ENCODE measurements at places on chromosomes 11 and 22.

- DNase-seq, result no peak
Measured at GRCh38 chr11:117584056-117584830, 212.8 kb downstream of the DSCAML1 start.

DNA sequence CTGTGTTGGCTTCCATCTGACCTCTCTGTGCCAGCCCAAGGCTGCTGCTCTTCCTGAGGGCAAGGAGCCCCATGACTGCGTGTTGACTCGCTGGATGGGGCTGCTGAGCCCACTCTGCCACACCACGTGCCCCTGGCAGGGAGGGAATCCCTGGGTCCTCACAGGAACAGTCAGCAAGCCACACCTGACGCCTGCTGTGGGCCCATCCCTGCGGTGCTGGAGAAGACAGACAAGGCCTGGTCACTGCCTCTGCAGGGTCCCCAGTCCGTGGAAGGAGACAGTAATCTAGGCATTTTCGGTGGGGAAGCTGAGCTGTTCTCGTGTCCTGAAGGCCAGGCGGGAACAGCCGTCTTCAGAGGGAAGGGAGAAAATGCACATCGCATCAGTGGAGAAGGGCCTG lies 10.6 kb upstream of the PPP6R3 start:
- no peak for DNase-seq

GRCh38 chr22:17368554-17369438 lies 464 bp upstream of the CECR2 start:
- no peak for DNase-seq

DNA sequence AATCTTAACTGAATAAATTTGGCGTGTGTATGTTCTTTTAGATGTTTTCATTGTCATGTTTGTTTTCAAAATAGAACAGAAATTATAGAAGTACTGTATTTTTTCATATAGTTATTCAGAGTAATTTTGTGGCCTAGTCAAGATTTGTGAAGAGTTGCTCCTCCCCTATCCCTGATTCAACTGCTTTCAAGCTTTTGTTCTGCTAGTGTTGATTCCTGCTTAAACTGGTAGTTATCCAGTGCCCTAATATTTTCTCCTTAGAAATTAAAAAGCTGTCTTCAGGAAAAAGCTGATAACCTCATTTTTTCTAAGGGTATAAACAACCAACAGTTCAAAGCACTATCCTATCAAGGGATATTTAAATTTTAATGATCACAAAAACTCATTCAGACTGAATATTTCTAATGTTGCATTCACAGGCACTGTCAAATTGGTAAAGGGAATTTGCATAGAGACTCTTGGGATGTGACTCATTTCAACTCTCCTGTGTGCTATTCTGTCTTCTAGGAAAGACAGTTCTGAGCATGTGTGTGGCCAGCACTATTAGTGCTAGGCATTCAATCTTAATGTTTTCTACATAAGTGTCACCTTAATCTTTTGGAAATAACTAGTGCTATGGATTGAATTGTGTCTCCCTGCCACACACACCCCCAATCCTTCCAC lies 1776.0 kb downstream of the LRRC4C start:
- DNase-seq, result no peak

GRCh38 chr11:116396331-116396730 lies 376.5 kb downstream of the BUD13 start:
- no peak for DNase-seq

DNA sequence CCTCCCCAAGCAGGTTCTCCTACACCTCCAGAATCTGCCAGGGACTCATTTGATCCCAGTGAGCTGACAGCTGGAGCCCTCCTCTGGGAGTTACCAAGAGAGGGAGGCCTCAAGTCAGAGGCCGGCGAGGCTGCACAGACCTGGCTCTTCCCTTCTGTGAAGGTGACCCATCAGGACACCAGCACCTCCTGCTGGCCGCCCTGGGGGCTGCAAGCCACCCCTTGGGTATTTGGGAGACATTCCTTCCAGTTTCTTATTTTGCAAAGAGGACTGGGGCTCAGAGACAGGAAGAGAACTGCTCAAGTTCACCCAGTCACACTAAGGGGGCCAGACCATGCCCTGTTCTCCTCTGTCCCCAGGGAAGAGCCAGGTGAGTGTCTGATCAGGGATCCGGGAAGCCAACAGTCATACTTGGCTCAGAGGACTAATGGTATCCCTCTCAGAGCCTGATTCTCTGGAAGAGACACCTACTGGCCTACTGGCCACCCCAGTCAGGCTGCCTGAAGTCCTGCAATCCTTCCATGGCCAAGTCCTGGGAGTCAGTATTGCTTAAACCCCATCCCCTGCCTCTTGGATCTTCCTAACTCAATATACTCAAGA lies 40.5 kb upstream of the RIC3 start:
- DNase-seq, result no peak

DNA sequence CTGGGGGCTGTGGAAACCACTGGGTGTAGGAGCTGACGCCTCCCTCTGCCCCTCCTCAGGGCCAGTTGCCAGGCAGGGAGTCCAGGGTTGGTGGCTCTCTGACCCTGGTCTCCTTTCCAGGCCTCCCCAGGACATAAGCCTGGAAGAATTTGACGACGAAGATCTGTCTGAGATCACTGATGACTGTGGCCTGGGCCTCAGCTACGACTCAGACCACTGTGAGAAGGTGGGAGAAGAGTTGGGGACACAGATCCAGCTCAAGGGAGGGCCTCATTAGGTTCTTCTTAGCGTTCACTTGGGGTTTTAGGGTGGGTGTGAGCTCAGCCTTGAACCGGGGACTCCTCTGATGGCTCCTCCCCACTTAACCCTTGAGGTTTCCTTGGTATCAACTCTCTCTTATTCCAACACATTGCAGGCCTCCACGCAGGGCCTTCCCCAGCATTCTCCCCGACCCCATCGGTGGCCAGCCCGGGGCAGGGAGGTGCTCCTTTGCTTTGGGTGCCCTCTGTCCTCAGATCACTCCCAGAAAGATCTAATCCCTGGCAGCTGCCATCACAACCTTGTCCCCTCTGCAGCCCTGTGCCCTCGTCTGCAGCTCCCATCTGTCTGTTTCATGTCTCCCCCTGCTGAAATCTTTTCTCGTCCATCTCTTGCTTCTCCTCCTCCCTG lies 1.2 kb downstream of the MAPK8IP2 start:
- no peak for DNase-seq

GRCh38 chr11:86449993-86450629 lies 75.4 kb downstream of the CCDC81 start:
- DNase-seq, result no peak

DNA sequence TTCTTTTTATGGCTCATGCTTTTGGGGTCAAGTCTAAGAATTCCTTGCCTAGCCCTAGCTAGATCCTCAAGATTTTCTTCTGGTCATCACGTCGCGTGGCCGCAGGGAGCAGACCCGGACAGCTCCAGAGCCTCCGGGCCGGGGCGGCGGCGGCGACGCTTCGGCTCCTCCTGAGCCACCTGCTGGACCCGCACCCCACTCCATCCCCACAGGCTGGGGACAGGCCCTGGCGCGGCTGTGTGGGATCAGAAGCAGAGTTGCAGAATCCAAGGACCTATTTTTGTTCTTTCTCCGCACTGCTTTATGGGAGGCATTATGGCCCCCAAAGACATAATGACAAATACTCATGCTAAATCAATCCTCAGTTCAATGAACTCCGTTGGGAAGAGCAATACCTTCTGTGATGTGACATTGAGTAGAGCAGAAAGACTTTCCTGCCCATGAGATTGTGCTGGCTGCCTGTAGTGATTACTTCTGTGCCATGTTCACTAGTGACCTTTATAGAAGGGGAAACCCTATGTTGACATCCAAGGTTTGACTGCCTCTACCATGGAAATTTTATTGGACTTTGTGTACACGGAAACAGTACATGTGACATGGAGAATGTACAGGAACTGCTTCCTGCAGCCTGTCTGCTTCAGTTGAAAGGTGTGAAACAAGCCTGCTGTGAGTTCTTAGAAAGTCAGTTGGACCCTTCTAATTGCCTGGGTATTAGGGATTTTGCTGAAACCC lies 12.4 kb upstream of the SCARF2 start:
- no peak for DNase-seq

- DNase-seq, result no peak
Measured at GRCh38 chr11:79461144-79461543, 20.3 kb upstream of the TENM4 start.

DNA sequence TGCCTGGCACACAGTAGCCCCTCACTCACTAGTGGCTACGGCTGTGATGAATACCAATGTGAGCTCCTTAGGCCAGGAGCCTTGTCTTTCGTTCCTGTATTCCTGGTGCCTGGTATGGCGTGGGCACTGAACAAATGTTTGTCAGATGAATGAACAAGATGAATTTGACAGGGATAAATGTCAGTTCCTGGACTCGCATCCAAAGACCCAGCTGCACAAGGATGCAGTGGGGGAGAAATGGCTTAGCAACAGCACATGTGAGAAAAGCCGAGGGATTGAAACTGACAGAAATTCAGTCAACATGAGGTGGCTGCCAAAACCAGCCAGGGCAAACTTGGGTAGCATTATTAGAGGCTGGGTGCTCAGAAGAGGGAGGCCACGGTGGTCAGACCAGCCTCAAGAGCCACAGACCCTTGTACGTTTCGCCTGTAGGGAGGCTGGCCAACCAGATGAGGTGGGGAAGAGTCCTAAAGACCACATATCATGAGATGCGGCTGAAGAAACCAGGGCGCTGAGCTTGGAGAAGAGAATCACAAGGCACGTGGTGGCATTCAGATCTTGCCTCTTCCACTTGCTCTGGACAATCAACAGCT lies 7.7 kb upstream of the SLC22A8 start:
- no peak for DNase-seq

- no peak for DNase-seq
Measured at GRCh38 chr11:58900479-58901420, 38.5 kb upstream of the GLYATL1 start.

- DNase-seq, result no peak
Measured at GRCh38 chr22:50699001-50699755, 26.6 kb downstream of the SHANK3 start.

DNA sequence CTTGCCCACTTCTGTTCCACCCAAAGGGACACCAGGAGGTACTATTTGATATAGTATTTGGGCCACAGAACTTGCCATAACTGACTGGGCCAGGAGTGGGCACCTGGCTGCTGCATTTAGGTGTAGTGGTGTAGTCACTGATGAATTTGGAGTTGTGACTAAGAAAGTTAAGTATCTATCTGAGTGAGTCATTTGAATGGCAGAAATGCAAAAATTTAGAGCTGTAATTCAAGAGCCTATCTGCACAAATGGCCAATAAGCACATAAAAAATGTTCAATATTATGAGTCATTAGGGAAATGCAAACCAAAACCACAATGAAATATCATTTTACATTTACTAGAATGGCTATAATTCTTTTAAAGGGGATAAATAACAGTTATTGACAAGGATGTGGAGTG lies 14.7 kb downstream of the GLYATL2 start:
- no peak for DNase-seq

DNA sequence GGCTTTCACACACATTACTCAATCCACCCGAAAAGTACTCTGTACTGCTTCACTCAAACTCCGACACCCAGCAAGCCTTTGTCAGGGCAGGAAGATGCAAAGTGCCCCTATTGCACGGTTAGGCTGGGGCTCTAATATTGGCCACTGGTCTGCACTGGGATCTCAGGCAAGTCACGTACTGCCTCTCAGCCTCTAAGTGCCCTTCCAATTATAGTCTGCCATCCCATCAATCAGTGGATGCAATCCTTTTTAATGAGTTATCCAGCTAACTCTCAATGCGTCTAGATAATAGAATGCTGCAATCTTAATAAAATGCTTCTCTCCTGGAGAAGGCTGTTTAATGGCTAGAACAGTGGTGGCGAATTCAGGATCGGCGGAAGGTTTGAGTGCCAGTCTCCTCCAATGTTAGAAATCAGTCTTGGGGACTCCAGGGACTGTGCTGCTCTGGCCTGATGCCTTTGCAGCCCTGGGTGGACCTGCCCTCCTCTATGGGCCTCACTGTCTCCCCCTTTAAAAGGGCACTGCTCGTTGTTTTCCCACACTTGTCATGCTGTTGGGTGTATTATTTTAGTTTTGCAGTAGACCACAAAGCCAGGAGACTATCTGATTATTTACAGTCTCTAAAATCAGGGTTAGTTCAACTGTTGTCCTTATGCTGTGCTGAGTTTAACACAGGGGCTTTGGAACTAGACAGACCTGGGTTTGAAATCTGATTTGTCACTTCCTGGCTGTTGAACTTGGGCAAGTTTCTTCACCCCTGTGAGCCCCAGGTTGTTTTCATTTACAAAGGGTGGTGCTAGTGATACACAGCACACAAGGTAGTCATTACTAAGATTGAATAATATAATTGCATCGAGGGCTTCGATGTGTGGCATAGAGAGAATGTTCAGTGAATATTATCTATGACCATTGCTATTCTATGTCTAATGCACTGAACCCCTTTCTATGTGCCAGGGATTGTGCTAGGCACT lies 36.7 kb downstream of the CLMP start:
- no peak for DNase-seq

GRCh38 chr11:27347359-27348339 lies 15.4 kb downstream of the CCDC34 start:
- DNase-seq, result no peak

DNA sequence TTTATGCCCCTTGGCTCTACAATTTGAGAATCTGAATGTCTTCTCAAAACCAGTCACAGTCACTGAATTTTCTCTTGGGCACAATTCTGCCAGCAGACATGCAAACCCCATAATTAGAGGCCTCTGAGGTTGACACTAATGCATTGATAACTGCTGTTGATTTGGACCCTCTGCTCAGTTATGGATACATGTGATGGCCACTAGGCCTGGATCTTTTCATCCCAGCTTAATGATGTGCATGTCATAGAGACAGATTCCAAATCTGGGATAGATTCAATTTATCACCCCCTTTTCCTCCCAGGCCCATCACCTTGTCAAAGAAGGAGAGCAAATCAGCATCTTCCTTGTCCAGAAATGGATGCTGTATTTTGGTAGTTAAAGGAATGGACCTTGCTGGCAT lies 92.2 kb downstream of the C11orf91 start:
- DNase-seq, result no peak

DNA sequence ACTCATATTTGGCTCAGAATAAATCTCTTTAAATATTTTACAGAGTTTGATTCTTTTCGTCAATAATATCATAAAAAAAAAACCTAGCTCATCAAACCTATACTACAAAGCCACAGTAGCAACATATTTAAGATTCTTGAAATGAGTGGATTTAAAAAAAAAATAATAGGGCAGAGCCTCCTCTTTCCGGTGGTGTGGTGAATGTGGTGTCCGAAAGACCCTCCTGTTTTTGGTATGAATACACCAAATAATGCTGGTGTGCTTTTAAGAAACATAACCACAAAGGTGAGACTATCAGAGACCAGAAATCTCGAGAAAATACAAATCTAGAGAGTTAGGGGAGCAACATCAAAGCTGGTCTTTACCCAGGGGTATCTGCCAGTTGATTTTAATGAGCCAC lies 342.6 kb downstream of the TBC1D22A start:
- no peak for DNase-seq

- DNase-seq, result no peak
Measured at GRCh38 chr11:12865863-12866595, 143.1 kb upstream of the RASSF10 start.

- DNase-seq, result no peak
Measured at GRCh38 chr11:96200243-96200642, 142.8 kb downstream of the MAML2 start.
